Activated T-cell treated with anti-CD3 and anti-CD28 coated beads, Interleukin-2, amount 50 U/mL, for 1 hour (primary cell): ENCODE measurements at places on chromosomes 2 and 18.

- DNase-seq, result no peak
Observed at GRCh38 chr18:22844190-22844589, 88.9 kb upstream of the RBBP8 start.

DNA sequence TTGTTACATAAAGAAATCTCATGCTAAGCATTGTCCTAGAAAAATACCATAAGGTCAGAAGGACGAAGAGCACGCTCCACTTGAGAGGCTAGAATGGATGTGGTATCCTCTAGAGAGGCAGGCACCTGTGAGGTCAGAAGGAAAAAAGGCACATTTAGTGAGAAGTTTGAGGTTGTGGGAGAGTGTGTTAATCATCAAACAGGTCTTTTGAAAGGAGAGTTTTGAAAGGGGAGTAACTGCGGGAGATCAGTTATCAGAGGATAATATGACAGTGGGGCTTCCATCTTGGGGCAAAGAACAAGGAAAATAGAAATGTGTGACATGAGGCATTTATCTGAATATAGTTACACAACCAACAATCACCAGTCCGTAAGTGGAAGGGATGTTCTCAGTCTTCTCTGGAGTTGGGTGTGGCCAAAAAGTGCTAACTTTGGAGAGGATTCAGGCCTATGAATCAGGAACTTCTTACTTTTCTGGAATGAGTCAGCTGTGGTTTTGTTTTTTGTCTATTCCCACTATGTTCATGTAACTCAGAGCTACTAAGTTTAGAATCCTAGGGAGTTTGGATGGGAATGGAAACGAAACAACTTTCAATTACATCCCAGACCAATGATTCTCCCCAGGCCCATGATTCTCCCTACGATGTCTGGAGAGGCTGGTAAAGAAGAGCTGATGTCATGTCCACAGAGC lies 451.4 kb upstream of the ST6GAL2 start:
- no peak for DNase-seq

DNA sequence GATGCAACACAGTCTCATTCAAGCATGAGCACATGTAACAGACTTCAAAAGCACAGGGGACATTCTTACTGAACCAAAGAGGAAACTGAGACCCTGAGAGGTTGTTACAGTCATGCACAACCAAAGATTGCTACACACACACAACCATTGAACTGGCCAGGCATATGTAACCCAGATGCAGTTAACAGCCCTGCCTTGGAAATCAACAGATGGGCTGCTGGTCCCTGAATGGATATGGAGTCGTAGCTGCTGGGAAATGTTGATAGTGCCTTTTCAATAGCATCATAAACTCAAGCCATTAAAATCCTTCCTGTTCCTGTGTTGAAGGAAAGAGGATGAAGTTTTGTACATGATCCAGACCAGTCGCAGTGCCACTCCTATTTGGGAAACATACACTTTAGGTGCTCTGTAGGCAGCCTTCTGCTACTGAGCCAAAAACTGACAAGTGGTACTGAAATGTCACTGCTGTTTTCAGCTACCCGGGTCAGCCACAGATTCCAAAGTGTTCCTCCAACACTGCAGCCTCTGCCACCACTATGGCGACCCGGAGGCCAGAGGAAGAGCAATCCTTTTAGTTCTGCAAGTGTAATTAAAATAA lies 143.9 kb downstream of the CCBE1 start:
- no peak for DNase-seq

GRCh38 chr2:53210538-53210937 lies 557.1 kb upstream of the CHAC2 start:
- no peak for DNase-seq

DNA sequence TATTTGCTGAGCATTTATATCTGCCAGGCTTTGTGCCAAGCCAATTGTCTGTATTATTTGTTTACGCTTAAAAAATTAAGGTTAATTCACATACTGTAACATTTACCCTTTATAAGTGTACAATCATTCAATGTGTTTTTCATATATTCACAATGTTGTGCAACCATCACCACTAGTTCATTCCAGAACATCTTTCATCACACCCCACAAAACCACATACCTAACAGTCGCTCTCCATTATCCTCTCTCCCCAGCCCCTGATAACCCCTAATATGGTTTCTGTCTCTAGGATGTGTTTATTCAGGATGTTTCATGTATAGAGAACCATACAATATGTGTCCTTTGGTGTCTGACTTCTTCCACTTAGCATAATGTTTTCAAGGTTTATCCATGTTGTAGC lies 234.1 kb downstream of the INSIG2 start:
- no peak for DNase-seq

GRCh38 chr2:62192811-62193210 lies 3.1 kb upstream of the B3GNT2 start:
- no peak for DNase-seq

DNA sequence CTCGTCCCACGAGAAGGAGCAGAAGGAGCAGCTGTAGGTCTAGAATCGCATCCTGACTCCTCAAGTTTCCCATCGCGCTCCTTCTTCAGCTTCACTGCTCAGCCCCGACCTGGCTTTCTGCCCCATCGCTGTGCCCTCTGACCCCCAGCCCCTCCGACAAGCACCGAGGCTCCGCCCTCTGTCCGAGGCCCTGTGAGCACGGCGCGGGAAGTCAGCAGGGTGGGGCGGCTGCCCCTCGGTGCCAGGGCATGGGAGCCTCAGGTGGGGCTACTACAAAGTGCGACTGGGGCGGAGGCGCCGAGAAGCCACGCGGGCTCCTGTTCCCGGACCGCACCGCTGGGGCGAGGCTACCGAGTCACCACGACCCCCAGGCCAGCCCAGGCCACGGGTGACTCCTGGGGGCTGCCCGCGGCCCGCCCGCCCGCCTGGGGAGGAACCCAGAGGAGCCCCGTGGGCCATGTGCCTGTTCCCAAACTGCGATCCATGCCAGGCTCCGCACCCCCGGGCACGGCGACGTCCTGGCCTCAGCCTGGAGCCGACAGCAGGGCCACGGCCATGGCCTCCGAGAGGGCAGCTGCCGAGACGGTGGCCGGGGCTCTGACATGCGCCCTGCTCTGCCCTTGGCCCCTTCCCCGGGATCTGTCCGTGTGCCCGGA lies 36.6 kb upstream of the ID2 start:
- no peak for DNase-seq

DNA sequence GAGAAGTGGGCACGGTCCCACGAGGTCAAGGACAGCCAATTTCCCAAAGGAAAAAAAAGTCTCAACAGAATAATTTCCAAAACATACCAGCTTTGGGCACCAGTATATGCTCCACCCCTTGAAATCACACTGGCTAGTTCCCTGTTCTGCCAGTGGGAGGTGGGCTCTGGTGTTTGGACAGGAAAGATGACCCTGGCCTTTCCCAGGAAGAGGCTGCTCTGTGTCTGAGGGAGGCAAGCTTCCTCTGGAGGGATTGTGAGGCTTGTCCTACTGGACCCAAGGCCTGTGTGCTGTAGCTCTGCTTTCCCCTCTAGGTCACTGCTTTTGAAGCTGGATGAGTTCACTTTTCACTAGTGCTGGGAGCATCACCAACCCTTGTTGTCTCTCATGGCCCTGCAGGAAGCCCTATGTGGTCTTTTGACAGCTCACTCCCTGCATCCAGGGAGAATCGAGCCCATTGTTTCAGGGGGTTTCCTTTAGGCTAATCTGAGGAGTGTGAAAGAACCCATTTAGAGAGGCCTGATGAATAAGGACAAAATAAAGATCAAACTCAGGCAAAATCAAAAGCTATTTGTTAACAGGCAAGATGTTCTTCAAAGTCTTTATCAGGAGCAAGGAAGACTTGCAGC lies 36.3 kb downstream of the CXCR4 start:
- DNase-seq, result no peak

DNA sequence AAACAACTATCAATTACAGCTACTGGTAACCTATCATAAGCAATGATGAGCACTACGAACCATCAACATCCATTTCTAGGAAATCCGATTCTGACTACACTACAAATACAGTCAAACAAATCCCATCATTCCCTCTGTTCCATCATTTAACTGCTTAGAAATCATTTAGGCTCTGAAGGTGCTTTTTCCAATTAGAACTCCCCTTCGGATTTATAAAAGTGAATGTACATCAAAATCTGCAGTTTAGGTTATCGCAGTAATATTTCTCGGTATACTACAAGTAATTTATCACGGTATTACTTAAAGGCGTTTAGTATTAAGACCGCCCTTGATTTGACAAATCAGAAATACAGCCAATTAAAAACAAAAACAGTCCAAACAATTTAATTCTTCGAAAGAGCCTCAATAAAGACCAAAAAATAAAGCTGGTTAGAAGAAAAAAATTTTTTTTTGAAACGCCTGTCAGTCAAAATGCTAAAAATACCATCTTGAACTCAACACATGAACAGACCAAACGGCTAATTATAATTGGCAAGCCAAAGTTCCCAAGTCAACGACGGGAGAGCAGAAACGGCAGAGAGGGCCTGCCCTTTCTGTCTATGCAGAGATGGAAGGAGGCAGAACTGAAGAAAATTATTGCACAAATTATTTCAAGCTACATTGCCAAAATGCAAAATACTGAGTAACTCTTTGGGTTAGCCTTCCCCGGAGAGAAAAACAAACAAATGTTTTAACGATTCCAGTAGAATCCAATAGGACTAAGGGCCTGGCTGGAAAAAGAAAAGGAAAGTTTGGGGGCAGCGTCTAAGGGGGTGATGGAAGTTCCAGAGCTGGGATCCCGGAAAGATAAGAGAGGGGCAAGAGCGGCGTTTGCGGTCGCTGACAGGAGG lies 1.2 kb downstream of the VPS54 start:
- DNase-seq, result no peak

DNA sequence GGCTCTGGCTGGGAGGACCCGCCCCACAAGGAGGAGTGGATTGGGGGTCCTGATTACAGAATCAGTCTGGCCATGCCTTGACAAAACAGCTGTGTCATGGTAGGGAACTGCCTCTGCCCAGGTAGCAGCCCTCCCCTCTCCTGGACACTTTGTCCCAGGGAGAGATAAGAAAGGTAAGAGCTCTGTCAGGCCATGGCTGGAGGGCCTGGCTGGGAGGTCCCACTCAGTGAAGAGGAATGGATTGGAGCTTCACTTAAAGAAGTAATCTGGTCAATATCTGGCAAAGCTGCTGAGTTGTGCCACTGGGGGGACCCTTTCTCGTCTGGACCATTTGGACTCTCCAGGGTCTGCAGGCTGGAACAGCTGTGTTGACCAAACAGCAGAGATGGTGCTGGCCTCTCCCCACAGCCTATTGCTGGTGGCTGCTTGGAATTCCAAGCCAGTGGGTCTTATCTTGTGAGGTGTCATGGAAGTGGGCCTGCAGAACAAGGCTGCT lies 75.4 kb downstream of the EPC2 start:
- DNase-seq, result no peak

DNA sequence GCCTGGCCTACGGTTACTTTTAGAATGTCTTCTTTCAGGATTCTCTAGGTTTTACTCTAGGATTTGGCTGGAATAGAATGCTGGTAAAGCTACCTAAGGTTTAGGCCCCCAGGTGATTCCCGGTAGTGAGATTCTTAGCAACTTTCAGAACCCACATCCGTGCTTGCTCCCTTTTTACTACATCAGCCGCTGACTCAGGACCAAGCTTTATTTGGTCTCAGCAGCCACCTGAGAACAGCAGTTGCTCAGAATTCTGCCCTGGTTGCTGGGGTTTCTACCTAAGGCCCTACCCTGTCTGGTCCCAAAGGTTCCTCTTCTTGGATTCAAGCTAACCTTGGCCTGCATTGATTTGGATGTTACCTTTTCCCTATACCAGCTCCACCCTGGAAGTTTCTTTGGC lies 36.1 kb upstream of the NDUFV2 start:
- DNase-seq, result no peak

- no peak for DNase-seq
Observed at GRCh38 chr2:223786943-223787342, 50.4 kb downstream of the AP1S3 start.

DNA sequence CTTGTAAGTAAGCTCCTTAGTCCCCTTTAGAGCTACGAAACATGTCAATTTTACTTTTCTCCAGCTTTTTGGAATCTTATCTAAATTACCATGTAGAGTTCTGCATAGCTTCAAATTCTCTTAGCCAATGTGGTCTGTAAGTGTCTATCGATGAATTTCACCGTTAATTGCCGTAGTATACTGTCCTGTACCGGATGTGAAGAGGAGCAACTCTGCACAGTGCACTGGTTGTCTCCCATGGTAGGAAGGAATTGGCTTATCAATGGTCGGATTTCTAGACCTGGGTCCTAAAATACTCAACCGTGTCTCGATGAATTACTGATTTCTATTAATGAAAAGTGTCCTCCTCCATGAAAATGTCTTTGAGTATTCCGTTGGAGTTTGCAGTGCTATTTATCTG lies 1.9 kb downstream of the NOP58 start:
- no peak for DNase-seq
